RPMI7951 (cell line): ENCODE measurements at places on chromosomes 12 and 14.
A peak's percentile ranks its signal among the peaks of the same experiment; 100 is the strongest.

DNA sequence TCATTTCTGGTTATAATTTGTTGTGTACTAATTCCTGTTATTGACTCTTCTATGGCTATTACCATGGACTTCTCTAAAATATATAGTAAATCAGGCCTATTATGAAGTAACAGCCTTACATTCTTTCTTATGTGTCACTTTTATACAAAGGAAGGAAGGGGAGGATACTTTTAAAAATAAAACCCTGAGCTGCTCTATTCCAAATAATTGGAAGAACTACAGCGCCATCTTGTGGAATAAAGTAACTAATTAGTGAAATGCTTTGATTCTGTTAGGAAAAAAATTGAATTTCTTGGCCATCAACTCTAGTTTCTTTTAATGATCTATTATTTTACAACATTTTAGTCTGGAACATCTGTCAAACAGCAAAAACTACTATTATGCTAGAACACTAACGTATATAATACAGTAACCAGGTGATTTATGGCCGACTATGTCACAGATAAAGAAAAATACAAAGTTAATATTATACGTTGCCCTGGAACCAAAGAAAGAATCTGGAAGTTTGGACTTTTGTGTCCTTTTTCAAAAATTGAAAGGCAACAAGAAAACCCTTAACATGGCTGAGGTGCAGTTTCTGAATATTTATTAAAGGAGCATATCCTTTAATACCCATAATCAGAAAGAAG lies 55.0 kb upstream of the NELL2 start:
- peak; percentile 45 for DNase-seq

DNA sequence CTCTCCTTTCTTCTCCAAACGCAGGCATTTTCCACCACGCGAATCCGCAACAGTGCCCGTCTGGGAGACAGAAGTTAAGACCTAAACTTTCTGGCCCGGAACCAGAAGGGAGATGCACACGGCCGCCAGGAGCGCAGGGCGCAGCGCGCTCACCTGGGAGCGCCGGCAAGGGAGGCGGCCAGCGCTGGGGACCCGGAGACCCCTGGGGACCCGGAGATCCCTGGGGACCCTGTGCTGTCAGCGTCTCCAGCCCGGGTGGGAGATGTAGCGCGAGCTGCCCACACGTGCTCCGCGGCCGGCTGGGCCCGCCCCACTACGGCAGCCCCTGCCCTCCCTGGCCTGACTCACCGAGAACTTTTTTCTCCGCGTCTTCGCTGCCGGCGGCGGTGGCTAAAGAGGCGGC lies 620 bp downstream of the YBX3 start:
- DNase-seq, result peak; percentile 60

GRCh38 chr12:59067083-59067482 lies 146.8 kb upstream of the LRIG3 start:
- DNase-seq, result peak; percentile 66

DNA sequence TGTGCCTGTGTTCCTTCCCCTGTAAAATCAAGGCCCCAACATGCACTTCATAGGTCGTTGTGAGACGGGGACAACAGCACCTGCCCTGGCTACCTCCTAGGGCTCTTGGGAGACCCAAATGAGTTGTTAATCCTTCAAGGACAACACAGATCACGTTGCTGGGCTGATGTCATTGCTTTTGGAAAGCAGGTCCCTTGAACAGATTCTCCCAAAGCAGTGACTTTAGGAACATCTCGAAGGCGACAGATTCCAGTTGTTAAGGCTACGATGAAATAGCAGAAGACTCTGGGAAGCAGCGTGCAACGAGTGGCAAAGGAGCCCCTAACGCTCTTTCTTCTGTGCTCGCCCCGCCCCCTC lies 26.2 kb upstream of the MAP1LC3B2 start:
- DNase-seq, result no peak

DNA sequence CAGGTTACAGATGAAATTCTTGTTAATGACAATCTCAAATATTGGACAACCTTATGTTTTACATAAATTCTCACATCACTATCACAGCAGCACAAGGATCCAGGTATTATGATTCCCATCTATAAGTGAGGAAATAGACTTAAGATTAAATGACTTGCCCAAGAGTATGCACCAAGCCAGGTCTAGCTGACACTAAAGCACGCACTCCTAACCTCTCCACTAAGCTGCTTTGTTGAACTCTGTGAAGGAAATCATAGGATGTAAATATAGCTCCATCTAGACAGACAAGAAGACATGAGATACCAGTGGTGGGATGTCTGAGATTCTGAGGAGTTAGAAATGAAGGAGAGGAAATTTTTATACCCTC lies 87.9 kb downstream of the PHLDA1 start:
- DNase-seq, result no peak

- DNase-seq, result peak; percentile 91
Measured at GRCh38 chr14:54138354-54139038, 181.9 kb upstream of the BMP4 start.

- DNase-seq, result no peak
Measured at GRCh38 chr14:74934476-74935359, 11.7 kb upstream of the RPS6KL1 start.

DNA sequence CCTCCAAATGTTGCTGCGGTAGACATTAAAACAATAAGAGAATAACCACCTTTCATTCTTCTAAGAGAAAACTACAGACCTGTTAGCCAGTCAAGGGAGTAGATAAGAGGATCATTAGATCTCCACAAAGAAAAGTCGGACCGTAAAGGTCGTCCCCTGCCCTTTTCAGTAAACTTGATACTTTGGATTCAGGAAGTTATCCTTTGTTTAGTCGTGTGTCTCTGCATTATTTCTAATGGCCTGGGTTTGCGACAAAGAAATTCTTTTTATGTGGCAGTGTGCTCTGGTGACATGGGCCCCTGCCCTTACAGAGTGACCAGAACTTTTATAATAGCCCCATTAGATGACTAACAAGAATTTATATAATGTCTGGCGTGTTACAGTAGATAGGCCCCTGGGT lies 44.6 kb upstream of the EVL start:
- DNase-seq, result no peak

- DNase-seq, result no peak
Measured at GRCh38 chr12:94873734-94874517, 129.6 kb downstream of the NDUFA12 start.

- no peak for DNase-seq
Measured at GRCh38 chr12:67459578-67459977, 189.0 kb upstream of the DYRK2 start.
